ENCODE measurements at places on chromosomes 3 and 15.

DNA sequence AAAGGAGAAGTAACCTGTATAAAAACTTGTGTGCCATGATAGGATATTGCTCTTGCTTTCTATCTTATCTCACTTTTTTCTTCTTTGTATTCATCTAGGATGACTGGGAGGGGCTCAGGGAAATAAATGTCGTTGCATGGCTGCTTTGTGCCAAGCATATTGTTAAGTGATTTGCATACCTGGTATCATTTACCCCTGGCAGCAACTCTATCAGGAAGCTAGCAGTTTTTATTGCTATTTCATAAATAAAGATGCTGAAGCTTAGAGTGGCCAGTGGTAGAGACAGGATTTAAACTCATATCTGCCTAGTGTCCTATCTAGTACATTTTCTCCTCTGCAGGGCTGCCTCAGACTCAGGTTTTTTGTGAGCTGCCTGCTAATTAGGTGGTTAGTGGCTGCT, 253.3 kb downstream of the PTPRG start:
- no peak for DNase-seq

DNA sequence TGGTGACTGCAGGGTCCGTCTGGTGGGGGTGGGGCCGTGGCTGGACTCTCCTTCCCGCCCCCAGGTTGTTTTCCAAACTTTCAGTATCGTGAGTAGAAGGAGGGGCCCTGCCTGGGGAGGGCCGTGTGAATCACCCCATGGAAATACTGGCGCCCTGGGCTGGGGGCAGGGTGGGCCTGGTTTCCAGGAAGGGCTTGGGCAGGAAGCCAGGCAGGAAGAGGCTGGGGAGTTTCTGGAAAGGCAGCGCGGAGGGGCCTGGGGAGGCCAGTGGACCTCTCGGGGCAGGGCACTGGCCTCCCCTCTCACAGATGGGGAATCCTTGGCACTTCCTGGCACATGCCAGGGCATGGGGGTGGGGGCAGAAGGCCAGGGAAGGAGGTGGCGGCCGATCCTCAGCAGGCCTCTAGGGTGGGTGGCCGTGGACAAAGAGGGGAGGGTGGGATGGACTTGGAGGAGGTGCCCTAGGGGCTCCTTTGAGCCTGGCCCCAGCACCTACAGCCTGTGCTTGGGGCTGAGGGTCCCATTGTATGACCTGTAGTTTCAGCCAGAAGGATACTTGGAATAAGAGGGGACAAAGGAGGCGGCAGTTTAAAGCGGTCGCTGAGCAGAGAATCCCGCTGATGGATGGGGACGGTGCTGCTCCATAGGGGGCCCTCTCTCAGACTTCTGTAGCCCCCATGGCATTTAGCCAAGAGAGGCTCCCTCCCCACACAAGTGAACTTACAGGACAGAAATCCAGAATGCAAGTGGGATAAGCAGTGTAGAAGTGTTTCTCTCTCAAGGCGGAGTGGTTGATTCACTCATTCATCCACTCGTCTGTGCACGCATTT, 56.5 kb upstream of the GATA2 start:
- DNase-seq, result no peak

DNA sequence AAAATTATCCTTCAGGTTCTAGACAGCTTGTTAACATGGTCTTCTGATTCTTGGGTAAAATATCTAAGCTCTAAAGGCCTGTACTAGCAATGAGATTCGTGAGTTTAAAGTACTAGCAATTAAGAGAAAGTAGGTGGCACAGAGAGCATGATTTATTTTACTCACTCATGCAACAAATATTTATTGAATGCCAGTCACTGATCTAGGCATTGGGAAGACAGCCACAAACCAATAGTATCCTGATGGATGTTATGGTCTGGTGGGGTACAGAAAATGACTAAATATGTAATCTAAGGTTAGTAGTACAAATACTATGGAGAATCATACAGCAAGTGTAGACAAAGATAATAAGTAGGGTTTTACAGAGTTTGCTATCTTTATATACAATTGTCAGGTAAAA, 751.3 kb downstream of the ZNF385D start:
- no peak for DNase-seq

DNA sequence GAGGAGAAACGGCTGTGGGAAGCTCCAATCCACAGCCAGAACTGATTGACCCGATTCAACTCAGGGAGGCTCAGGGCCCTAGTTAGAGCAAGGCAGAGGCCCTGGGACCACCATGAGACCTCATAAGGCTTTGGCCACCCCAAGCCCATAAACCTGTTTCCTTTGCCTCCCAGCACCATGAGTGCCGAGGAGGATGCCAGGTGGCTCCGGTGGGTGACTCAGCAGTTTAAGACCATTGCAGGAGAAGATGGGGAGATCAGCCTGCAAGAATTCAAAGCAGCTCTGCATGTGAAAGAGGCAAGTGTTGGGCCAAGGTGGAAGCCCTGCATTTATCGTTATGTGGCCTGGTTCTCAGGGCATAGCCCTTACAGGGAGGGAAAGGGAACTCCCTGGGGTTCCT, 11.9 kb downstream of the NOX5 start:
- DNase-seq, result no peak

- no peak for DNase-seq
Measured at GRCh38 chr15:61974759-61975158, 85.5 kb downstream of the VPS13C start.

GRCh38 chr15:88337993-88338392, 81.5 kb upstream of the NTRK3 start:
- no peak for DNase-seq

GRCh38 chr3:86087160-86087871, 903.6 kb downstream of the VGLL3 start:
- DNase-seq, result no peak

DNA sequence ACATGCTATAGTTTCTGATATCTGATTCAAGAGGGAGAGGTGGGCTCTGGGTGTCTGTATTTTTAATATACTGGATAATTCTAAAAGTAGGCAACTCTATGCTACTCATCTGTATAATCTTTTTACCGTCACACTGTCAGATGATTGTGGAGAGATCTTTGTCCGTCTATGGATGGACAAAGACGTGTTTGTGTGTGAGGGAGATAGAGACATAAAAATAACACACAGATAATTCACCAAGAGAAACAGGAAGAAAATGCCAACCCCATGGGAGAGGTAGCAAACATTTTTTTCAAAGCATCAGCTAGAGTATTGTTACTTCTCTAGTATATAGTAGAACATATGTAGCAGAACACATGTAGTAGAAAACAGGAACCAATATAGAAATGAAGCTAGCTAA, 346.1 kb downstream of the AGBL1 start:
- no peak for DNase-seq

DNA sequence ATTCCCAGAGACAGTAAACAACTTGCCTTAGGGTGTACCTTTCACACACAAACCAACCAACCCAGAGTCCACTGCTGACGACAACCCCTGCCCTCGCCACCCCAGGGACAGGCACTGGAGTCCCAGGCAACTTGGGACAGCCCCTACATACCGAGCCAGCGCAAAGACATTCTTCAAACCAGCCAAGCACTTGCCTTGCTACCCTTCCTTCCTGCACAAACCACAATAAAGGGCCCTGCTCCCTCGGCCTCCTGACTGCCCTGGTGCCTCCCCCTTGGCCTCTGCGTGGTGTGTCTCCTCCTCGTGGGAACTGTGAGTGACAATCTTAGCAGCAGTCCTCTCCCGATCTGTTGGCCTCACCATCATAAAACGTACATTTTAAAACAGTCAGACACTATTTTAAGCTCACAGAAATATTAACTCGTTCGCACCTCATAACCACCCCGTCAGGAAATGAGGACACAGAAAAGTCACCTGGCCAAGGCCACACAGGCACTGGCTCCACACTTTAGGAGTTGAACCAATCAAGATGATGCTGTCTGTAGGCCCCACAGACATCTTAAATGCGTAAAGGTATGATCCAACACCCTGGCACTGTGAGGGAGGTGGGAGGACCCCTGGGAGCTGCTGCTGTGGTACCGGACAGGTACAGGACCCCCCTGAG, 113.8 kb downstream of the ADCY5 start:
- no peak for DNase-seq

DNA sequence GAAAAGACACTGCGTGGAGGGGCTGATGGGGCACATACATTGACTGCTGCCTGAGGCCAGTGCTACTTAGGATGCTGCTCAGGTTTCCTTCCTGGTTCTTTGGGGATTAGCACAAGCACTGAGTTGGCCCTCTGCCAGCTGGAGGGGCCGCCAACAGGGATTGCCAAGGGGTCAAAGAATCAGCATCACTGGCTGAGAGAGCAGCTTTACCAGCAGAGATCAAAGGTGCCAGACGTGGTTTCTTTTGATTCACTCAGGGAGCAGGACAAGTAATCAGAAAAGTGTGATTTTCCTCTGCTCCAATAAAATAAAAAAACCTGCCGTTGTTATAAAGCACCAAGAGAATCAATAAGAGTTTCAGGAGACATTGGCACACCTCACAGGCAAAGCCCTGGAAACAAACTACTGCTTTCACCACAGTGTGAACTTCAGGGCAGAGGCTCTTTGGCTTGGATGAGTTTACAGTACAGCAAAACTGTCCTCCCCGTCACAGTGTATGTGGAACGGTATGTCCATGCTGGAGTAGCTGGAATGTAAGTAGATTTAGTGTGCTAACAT, 45.8 kb upstream of the FSIP1 start:
- DNase-seq, result no peak

GRCh38 chr3:5458526-5458925, 271.0 kb downstream of the EDEM1 start:
- DNase-seq, result no peak

- no peak for DNase-seq
Measured at GRCh38 chr3:126544596-126545281, 14.0 kb downstream of the C3orf22 start.

DNA sequence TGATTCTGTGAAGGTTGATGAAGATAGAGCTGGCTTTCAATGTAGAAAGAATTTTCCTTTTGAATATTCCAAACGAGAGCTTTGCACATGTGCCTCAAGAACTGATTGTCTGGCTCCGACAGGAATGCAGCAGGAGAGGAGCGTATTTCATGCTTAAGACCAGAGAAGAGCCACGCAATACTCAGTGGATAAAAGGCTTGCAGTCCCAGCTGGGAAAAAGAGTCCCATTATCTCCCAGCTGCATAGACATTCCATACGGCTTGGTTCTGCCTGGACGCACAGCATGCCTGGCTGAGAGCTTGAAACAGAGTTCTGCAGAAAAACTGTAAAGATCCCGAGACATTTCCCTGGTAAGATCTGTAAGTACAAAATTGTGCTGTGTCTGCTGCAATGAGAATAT, at the start of gene CNTN6:
TSS of gene CNTN6 (plus strand) at position 254 of the 400 bp plus-strand sequence. CDS start 54,985 bp downstream, outside the sequence.
- no peak for DNase-seq

DNA sequence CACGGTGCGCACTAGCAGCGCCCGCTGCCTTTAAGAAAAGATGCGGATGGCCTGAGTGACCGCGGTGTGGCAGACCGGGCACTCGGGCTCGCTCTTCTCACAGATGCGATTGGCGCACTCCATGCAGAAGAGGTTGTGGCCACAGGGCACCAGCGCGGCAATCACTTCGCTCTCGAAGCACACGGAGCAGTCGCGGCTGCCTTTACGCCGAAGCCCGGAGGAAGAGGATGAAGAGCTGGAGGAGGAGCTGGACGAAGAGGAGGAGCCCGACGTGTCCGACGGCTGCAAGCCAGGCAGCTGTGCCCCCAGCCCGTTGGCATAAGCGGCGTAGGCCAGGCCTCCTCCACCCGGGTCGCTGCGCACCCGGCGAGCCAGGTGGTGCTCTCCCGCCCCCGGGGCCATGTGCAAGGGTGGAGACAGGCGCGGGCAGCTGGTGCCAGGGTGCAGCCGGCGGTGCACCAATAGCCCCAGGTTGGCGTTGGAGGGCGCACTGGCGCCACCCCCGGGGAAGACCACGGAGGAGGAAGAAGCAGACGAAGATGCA, 2.6 kb downstream of the MEX3B start:
- no peak for DNase-seq

DNA sequence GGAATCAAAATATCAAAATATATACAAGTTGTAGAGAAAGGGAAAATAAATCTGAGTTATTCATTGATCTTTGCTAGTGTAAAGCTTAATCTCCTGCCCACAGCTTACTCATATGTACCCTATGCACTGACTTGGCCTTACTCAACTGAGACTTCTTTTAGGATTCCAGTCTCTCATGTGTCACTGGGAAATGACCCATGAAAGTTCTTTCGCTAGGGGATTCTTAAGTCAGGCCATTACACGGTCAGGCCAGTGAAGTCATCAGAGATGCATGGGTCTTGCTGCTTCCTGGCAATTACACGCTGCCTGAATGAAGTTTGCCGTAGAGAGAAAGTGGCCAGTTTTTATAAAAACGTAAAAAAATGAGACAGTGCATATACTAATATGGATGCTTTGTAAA, 20.7 kb upstream of the LPP start:
- no peak for DNase-seq

- DNase-seq, result peak; percentile 35
Measured at GRCh38 chr15:53072077-53072476, 281.9 kb upstream of the ONECUT1 start.

DNA sequence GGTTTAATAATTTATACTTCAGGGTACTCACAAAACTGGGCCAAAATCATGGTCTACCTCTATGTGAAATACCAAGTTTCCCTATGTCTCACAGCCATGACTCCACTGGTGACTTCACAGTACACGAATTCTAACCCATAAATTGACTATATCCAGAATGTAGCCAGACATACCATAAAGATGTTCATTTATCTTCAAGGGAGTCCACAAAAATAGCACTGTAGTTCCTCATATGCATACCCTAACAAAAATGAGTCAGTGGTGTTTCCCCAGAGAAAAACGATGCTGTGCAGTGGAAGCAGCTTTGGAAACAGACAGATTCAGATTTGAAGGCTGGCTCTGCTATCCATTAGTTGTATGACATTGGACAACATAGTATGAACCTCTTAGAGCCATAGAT, 438.8 kb downstream of the FHIT start:
- no peak for DNase-seq

DNA sequence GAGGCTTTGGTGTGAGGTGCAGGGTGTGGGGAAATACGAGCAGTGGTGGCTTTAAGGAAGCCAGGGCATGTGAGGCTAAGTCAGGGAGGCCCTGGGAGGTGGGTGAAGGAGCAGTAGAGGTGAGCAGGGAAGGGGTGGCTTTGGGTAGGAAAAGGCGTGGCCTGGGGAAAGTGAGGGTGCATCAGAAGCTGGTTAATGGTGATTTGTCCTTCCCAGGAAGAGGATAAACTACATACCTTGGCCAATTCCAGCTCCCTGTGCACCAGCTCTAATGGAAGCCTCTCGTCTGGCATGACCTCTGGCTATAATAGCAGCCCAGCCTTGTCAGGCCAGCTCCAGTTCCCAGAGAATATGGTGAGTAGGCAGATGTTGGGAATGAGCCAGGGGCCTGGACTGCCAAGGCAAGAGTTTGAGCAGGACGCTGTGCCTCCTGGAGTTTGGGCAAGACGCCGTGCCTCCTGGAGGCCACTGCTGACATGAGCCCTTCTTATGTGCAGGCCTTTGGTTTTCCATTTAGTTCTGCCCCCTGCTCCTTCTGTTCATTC, 41.3 kb downstream of the CDAN1 start:
- no peak for DNase-seq

DNA sequence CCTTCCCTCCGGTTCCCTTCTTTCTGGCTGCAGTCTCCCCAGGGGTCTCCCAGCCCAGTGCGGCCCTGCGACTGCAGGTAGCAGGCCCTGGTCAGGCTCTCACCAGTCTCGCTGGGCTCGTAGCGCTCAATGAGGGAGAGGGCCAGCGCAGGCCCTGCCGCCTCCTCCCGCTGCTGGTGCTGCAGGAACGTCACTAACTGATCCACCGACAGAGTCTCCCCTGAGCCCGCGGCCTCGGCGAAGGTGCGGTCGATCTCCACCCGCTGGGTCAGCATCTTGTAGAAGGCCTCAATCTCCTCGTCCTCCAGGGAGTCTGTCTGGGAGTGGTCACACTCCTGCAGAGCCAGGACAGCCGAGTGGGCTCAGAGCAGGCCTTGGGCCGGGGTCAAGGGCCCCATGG, 18.3 kb downstream of the PLCD1 start:
- DNase-seq, result no peak

- no peak for DNase-seq
Measured at GRCh38 chr3:9548991-9549390, 4.6 kb downstream of the LHFPL4 start.

Data from NAMALWA (cell line).